Stimulated activated CD8-positive, alpha-beta memory T cell treated with anti-CD3 and anti-CD28 coated beads, Interleukin-15, amount 100 ng/mL, for 48 hours (primary cell): ENCODE measurements at places on chromosomes 12 and 14.
A peak's percentile ranks its signal among the peaks of the same experiment; 100 is the strongest.

- no peak for DNase-seq
These were observed 127.1 kb downstream of the DIO2 start for GRCh38 chr14:80084196-80084595.

DNA sequence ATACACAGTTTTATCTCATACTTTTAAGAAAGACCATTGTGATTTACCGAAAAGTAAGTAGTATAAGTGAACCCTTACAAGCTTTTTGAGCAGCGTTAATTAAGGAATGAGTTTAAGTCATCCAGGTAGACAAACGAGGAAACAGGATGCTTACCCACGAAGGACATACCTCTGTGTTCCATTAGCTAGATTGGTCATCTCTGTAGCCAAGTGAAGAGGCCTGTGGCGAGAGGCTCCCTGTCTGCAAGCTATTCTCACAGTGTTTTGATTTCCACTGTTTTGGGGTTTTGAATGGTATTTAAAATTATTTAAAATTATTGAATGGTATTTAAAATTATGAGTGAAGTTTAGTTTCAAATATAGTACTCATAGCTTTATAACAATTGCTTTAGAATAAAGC, 342.1 kb upstream of the RGS6 start:
- no peak for DNase-seq

GRCh38 chr14:53715193-53715721, 241.4 kb downstream of the BMP4 start:
- no peak for DNase-seq

- peak; percentile 85 for DNase-seq
These were observed at the start of gene PPP1R3E for GRCh38 chr14:23302290-23303225. Gene PPP1R3E, minus strand, starts transcription at chr14:23302859. Its CDS starts 283 bp downstream, at chr14:23302576.

DNA sequence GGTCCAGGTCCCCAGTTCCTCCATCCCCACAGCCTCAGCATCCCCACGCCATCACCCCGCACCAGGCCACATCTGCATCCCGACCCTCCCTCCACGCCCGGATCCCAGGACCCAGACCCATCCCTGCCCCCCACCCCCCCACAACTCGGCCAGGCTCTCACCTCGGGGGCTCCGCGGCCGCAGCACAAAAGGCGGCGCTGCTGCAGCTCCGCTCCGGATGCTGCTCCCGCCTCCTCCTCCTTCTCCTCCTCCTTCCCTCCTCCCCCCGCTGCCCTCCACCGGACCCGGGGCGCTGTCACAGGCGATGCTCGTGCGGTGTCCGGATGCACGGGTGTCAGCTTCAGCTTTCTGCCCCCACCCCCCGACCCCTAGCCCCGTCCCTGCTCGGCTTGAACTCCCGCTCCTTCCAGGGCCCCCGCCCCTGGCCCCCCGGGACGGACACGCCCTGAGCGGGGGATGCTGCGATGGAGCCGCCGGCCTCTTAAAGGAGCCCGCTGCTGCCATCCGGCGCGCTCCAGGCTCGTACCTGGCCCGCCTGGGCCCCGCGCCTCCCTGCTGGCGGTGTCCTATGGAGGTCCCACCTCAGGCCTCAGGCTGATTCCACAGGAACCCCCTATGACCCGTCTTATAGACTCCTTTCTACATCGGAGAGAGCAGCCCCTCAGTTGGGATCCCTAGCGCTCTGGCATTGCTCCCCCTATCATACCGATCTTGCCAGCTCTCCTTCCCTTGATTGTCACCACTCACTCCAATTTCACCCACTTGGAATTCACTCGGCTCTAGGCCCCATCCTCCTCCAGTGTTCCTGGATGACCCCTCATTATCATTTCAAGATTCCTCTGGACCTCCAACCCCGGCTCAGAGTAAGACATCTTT, at the start of gene MAP3K12:
Gene MAP3K12, minus strand, starts transcription at position 193 of the 876 bp plus-strand sequence. CDS start 12,067 bp downstream, outside the sequence.
- peak; percentile 42 for DNase-seq

- no peak for DNase-seq
These were observed 146.4 kb upstream of the ARHGAP5 start for GRCh38 chr14:31930493-31931240.

- no peak for DNase-seq
These were observed 48.7 kb downstream of the ACADS start for GRCh38 chr12:120774169-120774916.

- DNase-seq = no peak
These were observed 39.4 kb downstream of the CCNK start for GRCh38 chr14:99520571-99521081.

DNA sequence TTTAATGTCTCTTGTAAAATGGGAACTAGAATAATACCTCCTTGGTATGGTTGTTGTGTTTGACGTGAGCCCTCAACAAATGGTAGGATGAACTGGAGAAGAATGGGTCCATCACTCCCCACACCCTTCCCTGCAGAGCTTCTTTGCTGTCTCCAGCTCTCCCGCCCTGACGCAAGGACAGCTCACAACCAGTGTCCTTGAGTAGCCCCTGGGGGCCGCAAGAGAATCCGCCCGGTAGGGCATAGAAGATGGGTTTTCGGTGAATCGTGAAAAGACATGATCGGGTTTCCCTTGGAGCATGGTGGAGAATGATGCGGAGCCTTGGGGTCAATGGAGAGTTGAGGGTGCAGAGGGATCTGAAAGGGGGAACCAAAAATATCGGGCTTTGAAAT, 6.1 kb upstream of the PAX9 start:
- DNase-seq = no peak

- no peak for DNase-seq
These were observed 812.8 kb downstream of the C12orf50 start for GRCh38 chr12:87216436-87216835.

DNA sequence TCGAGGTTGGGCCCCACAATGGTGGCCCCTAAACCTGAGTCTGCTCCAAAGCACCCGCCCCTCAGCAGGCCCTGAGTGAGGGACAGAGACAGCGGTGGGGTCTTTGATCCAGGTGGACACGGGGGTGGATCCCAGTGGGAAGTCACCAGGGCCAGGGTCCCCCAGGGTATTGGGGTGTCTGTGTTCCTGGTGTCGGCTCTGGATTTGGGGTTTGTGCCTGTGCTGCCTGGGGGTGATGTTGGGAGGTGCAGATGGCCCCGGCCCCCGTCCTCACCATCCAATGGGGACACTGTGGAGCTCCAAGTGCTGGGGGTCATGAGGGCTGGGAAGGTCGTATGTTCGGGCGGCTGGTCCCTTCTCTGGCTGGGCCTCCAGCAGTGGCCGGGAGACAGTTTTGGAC, 354.2 kb downstream of the TMEM121 start:
- DNase-seq = no peak

DNA sequence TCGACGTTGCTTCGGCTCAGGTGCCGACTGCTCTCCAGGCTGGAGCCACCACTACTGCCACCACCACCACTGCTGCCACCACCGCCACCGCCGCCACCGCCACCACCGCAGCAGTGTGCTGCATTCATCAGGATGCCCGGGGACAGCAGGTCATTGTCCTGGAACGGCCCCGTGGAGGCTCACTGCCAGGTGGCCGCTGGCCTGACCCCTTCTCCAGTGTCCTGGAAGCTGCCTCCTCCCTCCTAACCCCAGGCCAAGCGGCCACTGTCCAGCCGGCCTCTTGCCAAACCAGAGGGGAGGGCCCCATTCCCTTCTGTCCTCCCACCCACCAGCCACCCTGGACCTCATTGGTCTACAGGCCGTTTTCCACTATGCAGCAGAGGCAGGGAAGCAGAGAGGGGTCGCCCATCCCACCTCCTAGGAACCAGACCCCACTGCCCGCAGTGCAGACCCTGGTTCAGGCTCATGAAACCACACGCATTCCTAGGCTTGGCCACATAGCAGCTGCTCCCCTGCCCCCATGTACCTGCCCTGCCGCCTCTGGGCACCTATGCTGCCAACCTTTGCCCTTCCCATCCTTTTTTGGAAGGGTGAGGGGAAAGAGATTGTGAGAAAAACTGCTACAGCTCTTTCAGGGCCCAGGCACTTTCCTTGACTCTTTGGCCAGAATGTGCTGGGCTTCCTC, 15.2 kb downstream of the ARL6IP4 start:
- DNase-seq = no peak

DNA sequence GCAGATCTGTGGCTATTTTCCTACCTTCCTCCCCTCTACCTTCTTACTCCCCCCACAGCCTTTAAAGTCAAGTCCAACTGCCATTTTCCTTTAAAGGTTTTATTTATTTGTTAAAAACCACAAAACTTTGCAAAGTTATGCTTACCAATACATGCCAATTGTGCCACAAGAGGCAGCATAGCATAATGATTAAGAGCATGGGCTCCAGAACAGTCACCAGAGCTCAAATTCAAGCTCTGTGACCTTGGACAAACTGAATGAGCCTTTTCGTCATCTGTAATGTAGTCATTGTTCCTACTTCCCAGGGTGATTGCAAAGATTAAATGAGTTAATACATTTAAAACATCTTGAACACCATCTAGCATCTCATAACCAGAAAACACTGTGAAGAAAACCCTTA, 13.0 kb upstream of the FMNL3 start:
- DNase-seq = no peak

- DNase-seq = peak; percentile 14
These were observed 65.1 kb upstream of the GPHB5 start for GRCh38 chr14:63383776-63384367.

DNA sequence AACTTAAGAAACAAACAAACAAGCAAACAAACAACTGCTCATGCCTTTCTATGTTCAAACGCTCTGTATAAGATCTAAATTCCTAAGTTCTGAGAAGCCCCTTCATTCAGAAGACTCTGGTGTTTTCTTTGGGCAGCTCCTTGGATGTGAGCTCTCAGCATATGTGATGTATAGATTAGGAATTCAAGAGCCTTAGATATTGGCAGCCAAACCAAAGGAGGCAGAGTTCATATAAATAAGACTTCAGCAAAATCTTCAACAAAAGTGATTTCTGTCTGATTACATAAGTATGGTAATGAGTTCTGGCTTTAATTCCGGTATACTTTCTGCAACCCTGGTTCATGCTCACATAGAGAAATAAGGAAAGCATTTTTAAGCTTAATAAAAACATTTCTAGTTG, 145.6 kb downstream of the DYRK2 start:
- DNase-seq = no peak

- DNase-seq = peak; percentile 60
These were observed 136.5 kb upstream of the AMIGO2 start for GRCh38 chr12:47216150-47216677.

- no peak for DNase-seq
These were observed 31.9 kb downstream of the TSPAN8 start for GRCh38 chr12:71125949-71126348.

GRCh38 chr12:121297435-121297991, 1.0 kb upstream of the CAMKK2 start:
- DNase-seq = peak; percentile 54

DNA sequence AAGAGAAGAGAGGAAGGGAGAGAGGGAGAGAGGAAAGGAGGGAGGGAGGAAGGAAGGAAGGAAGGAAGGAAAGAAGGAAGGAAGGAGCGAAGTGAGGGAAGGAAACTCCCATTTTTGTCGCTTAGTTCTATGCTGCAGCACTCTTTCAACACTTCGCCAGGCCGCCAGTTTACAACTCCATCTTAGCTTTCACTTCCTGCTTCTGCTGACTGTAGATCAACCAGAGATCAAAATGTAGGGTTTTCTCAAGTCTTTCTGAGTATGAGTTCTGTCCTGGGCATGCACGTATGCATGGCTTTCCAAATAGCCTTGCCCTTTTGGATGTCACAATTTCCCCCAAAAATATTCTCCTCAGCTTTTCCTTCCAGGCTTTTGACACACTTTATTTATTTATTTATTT, 723.4 kb downstream of the TRHDE start:
- no peak for DNase-seq

DNA sequence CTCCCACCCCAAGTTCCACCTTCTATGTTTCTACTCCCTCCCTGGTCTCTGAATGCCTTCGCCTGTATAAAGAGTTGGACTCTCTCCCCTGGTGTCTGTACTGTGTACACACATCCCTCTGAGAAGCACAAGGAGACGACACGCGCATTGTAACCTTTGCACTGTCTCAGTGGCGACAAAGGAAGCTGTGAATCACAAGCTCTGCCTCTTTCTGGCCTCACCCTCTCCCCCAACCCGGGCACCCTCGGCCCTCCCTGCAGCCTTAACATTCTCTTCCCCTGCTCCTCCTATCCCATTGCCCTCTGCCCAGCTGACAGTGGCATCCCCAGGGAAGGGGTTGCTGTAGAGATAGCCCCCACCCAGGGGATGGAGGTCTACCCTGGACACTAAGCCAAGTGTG, 2.5 kb upstream of the SMARCD1 start:
- no peak for DNase-seq

- no peak for DNase-seq
These were observed 54.5 kb upstream of the HECTD1 start for GRCh38 chr14:31261859-31262731.

DNA sequence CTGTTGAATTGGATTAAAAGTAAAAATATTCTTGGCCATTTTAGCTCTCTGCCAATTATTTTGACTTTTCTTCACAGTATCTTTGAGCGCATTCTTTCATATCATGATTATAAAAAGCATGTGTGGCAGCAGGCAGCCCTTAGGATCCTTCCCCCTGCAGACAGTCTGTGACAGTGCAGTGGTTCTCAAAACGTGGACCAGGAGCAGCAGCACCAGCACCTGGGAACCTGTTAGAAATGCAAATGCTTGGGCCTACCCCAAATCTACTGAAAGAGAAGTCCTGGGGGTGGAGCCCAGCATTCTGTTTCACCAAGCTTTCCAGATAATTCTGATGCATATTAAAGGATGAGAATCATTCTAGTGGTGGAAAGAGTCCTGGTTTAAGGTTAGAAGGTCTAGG, 155.6 kb downstream of the MON2 start:
- no peak for DNase-seq

DNA sequence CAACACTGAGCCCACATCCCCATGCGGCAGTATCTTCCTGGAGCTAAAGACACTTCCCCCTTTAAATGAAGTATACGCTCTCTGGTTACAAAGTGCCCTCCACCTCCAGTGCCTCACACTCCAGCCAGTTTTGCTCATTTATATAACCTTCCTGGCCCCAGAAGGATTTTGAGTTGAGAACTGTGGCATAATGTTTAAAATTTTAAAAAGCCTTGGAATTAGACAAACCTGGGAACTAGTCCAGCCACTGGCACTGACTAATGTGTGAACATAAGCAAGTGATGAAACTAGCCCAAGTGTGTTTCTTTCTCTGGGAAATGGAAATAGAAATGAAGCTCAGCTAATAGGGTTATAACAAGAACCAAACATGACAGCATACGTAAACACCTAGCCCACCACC, 723.7 kb upstream of the USP15 start:
- DNase-seq = no peak

- no peak for DNase-seq
These were observed 33.4 kb upstream of the VASH1 start for GRCh38 chr14:76727901-76728300.

DNA sequence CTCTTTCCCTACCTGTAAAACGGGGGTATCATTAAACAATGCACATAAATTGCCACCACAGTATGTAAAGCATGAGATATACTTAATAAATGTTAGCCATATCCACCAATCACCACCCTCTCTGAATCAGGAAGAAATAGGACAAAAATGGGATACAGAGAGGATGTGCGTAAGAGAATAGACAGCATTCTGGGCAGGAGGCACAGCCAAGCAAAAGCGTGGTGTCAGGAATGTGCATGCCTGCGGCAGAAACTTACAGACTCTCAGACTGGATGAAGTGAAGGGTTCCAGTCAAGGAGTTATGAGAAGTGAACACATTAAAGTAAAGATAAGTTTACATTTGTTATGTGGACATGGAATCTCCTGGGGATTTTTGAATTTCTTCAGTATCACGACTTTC, 121.7 kb upstream of the MDM1 start:
- no peak for DNase-seq
